DMS 273 treated with DMSO at 0.1 percent for 48 hours (cell line): ENCODE measurements at places on chromosomes 4 and X.
A peak's percentile ranks its signal among the peaks of the same experiment; 100 is the strongest.

DNA sequence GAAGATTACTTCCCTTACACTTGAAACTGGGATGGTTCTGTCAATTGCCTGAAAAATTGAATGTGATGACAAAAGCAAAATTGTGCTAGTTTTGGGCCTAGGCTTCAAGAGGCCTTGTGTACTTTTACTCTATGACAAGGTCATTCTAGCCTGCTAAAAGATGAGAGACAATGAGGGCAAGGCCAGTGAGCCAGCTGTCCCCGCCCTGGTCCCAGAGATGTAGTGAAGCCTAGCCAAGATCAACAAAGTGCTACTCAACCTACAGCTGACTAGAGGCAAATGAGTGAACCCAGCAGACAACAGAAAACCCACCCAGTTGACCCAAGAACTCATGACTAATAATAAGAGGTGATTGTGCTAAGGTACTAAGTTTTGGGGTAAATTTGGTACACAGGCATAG, 248.7 kb downstream of the IL15 start:
- no peak for DNase-seq

DNA sequence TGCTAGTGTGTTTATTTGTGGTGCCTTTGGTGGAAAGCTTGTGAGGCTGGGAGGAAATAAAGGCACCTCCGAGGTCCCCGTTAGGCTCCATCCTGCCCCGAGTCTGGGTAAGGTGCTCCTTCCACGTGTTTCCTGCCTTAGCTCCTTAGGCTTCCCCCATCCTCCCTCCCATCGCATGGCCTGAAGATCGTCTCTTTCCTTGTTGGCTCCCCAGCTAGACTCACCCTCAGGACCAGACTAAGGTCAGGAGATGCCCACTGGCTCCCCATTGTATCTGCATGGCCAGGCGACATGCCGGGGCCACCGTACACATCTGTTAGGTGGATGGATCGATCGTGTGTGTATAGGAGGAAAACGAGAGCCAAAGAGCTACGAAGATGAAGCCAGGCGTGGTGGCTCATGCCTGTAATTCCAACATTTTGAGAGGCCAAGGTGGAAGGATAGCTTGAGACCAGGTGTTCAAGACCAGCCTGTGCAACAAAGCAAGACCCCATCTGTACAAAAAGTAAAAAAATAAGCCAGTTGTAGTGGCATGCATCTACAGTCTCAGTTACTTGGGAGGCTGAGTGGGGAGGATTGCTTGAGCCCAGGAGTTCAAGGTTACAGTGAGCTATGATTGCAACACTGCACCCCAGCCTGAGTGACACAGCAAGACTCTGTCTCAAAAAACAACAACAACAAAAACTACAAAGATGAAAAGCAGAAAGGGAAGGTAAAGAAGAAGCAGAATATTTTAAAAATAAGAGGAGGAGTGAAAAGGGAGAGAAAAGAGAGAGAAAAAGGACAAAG, 53.7 kb downstream of the SEPSECS start:
- DNase-seq: no peak

- DNase-seq: no peak
Observed at GRCh38 chrX:152866386-152866785, 31.5 kb upstream of the ZNF185 start.

- DNase-seq: peak; percentile 96
Observed at GRCh38 chr4:168646001-168646768, 149.3 kb downstream of the PALLD start.

DNA sequence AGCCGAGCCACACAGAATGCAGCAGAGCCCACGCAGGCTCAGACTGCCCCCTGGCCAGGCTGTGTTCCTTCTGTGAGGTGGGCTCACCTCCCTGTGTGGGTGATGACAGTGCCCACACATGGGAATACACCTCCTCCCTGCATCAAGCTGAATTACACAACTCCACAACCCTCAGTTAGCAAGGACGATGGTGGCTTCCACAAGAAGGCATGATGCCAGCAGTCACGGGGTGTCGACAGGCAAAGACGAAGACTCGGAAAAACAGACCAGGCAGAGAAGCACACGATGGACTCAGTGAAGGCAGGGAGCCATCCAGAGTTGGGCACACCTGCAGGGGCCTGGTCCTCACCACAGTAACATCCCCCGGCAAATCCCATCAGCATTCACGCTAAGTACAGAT, 12.1 kb downstream of the LETM1 start:
- DNase-seq: no peak

DNA sequence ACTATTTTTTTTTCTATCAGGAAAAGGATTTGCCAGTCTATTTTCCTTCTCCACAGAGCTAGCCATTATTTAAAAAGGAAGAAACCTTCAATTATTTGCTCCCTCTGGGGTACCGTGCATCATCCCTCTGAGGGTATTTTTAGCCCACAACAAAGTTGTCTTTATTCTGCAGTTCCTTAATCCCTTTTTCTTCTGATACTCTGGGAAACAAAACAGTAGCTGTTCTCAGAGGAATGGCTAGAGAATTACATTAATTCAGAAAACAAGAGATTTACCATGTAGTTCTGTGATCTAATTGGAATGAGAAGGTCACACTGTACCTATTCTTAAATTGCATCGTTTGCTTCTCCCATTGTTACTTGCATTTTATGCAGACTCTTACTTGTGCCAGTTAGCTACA, 1056.7 kb downstream of the STIM2 start:
- DNase-seq: no peak

DNA sequence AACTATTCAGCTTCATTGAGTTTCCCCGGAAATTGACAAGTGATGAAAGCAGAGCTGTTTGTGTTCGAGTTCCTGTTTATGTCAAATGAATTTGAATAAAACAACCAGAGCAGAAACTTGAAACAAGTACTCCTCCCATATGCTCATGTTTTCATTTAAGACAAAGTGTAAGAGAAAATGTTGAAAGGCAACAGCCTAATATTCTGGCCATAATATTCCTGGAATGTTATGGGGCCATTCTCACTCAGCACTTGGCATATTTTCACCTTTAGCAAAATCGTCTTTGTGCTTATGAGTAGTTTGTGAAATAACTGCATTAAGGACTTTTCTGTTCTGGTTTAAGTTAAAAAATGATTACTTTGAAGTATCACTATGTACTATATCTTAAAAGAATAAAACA, 276.0 kb upstream of the FAT1 start:
- no peak for DNase-seq

GRCh38 chrX:14922437-14922836, 49.2 kb downstream of the MOSPD2 start:
- DNase-seq: no peak

- DNase-seq: no peak
Observed at GRCh38 chr4:124790471-124790870, 77.9 kb upstream of the ANKRD50 start.

GRCh38 chr4:100651499-100652175, 133.8 kb upstream of the EMCN start:
- DNase-seq: no peak

- DNase-seq: no peak
Observed at GRCh38 chr4:60344908-60345307, 855.2 kb upstream of the ADGRL3 start.

GRCh38 chr4:103400405-103400804, 202.3 kb upstream of the CENPE start:
- no peak for DNase-seq

DNA sequence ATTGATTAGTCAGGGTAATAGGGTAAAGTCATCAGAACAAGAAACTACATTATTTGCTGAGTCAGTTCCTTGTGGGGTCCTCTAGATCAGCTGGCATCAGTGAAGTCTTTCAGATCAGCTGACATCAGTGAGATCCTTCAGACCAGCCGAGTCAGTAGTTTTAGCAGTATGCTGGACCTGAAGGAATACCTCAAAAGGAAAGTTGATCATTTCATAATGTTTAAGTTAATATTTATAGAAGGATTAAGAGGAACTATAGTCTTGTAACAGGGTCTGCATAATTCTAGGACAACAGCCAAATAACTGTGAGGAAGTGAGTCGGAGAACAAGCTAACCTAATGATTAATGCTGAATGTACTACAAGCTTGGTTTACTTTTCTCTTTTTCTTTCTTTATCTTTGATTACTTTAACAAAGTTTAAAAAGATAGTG, 958 bp upstream of the UGT2B7 start:
- DNase-seq: no peak

- no peak for DNase-seq
Observed at GRCh38 chrX:46953597-46953996, 41.4 kb downstream of the JADE3 start.

- DNase-seq: no peak
Observed at GRCh38 chr4:53576676-53577372, 14.5 kb downstream of the LNX1 start.

DNA sequence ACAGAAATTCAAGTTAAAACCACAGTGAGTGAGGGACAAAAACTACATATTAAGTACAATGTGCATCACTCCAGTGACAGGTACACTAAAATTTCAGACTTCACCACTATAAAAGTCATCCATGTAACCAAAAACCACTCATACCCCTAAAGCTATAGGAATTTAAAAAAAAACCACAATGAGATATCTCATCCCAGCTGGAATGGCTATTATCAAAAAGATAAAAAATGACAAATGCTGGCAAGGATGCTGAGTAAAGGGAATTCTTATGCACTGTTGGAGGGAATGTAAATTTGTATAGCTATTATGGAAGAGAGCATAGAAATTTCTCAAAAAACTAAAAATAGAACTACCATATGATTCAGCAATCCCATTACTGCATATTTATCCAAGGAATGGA, 171.1 kb downstream of the HHIP start:
- no peak for DNase-seq

DNA sequence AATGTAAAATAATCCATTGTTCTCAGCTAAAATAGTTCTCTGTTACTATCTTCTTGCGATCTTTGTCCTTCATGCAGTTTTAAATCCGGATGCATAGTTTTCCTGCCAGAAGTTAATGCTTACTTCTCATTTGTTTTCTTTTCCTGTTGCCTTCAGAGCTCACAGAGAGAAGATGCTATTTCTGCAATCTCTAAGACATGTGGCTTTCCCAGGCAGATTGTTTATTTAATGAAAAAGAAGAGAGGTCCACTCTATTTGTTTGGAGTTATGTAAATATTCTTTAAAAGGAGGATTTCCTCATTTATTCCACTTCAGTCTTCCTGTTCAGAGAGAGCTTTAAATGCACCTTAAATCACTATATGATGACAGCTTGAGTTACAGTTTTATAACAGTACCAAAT, 39.3 kb upstream of the HPGD start:
- no peak for DNase-seq
